Fibroblast of upper back skin (primary cell): ENCODE measurements at places on chromosomes 16 and 17.

GRCh38 chr16:55900616-55901393 lies 25.6 kb upstream of the CES5A start:
- no peak for DNase-seq

- DNase-seq, result no peak
Observed at GRCh38 chr17:19291646-19292376, 54.6 kb downstream of the EPN2 start.

DNA sequence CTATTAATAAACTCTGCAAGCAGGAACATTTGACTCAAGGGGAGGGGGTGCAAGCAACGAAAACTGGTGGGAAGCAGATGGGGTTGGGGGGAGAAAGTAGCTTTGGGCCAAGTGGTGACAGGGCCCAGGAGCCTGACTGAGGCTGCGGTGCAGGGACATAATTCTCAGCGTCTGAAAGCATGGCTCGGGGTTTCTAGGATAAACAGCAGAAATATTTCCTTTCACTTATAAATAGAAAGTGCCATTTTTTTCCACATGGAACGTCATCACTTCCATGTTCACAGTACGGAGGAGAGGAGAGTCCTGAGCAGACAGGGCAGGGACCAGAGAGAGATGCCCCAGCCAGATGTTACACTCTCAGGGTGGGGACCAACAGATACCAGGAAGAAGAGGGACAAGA lies 197.1 kb downstream of the ZFHX3 start:
- DNase-seq, result peak; percentile 75

- no peak for DNase-seq
Observed at GRCh38 chr17:56109836-56110235, 43.4 kb upstream of the ANKFN1 start.

DNA sequence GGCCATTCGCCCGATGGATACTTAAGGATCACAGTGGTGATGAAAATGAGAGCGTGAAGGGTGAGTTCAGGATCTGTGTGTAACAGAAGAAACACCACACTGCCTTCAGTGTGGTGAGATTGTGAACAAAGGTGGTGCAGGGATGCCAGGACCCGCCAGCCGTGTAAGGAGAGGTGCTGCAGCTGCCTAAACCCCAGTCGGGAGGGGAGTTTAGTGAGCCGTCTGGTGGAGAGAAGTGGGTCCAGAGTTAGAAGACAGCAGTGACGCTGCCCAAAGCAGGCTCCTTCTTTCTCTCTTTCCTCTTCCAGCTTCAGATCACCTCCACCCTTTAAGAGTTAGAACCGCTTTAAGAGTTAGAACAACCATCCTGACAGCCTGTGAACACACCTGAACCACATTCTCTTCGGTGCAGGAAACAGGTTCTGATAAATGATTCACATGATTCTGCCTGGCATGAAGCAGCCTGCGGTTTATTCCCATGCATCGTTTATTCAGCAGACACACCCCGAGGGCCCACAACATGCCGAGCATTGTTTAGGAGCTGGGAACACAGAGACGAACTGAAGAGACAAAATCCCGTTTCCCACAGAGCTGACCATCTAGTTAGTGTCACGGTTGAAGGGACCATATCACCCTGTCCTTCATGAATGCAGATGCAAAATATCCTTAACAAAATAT lies 84.0 kb upstream of the DNAH17 start:
- DNase-seq, result no peak

DNA sequence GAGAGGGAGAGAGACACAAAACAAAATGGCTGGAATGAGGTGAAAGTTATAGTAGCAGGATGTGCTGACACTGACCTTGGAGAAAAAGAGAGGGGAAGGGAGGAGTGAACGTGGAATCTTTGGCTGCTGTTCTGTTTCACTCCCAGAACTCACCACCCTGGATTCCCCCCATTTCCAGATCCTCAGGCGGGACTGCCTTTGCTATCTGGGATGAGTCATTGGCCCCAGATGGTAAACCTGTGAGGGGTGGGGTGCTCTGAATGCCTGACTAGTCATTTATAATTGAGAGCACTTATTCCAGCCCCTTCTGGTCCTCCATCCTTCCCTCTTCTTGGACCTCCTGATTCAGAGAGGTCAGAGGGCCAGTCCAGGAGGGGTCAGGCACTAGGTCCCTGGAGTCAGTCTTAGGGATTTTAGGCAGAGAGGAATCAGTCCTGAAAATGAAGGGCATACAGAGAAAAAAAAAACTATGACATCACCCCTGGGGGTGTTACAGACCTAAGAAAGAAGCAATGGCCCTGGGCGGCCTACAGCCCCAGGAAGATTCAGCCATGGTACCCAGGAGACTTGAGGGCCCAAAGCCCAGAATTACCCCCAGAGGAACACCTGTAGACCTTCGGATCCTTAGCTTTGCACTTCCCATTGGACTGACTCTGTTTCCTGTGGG lies 2.2 kb upstream of the ZG16 start:
- peak; percentile 50 for DNase-seq

- DNase-seq, result peak; percentile 44
Observed at GRCh38 chr16:17538927-17539326, 68.2 kb upstream of the XYLT1 start.

GRCh38 chr16:49788986-49789385 lies 66.9 kb downstream of the ZNF423 start:
- DNase-seq, result peak; percentile 82

GRCh38 chr17:73770115-73770848 lies 126.0 kb upstream of the SDK2 start:
- DNase-seq, result peak; percentile 94

- DNase-seq, result peak; percentile 82
Observed at GRCh38 chr16:85461022-85461813, 151.9 kb upstream of the GSE1 start.

DNA sequence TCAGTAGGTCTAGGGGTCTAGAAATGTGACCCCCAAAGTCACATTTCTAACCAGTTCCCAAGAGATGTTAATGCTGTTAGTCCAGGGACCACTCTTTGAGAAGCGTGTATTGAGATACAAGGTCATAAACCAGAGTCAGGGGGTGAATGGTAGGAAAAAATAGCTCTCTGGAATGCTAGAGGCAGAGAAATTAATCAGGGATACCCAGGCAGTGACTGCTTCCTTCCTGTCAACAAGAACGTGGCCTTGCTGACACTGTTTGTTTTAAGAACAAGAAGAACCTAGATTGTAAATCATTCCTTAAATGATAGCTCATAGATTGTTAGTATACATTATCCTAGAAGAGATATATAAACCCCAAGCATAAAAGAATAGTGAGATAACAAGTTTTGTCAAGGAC lies 43.8 kb downstream of the PITPNM3 start:
- no peak for DNase-seq

DNA sequence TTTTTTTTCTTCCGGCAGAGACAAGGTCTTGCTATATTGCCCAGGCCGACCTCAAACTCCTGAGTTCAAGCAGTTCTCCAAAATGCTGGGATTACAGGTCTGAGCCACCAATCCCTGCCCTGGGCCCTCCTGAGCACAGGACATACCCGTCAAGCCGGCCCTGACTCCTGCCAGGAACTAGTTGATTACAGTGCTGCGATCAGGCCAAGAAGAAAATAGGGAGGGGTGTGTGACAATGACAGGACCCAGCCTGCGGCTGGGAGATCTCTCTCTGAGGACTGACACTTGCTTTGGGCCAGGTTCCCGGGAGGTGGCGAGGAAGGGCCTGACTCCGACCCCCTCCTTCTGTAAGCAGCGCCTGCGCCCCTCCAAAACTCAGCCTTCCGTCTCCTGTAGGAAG lies 276.6 kb downstream of the MRTFB start:
- no peak for DNase-seq

- no peak for DNase-seq
Observed at GRCh38 chr17:42704837-42705494, 22.6 kb downstream of the CNTNAP1 start.

DNA sequence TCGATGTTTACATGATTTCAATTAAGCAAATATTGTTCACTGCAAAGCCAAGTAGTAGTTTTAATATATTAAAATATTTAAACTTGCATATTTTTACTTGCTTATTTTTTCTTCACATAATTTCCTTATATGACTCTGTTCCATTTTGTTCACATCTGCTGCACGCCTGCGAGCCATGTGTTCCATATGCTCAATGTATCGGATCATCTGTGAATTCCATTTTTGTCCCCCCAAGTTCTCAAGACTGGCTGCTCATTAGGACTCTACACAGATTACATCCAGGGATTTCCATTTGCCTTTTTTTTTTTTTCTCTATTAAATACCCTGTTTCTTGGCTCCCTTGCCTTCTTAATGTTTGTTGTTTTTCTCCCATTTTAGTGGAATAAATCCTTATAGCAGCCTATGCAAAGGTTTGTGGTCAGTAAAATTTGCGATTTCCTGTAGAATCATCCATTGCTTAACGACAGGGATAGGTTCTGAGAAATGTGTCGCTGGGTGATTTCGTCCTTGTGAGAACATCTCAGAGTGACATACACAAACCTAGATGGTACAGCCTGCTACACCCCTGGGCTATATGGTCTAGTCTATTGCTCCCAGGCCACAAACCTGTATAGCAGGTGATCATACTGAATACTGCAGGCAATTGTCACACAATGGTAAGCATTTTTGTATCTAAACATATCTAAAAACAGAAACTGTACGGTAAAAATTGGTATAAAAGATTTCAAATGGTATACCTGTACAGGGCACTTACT lies 30.2 kb upstream of the TEKT3 start:
- no peak for DNase-seq

GRCh38 chr17:79797492-79798298 lies 818 bp upstream of the CBX8 start:
- no peak for DNase-seq
